A549 treated with CORT108297 at 1 μM for 4 hours (cell line): ENCODE measurements at places on chromosomes 4 and X. TPM values are rescaled to one million over a fixed set of nuclear protein-coding genes. Genes with fewer than 3 reads are reported as not detected.

CLDN22 gene
- not detected in 5 replicates for total RNA-seq

NAP1L3 gene
- total RNA-seq: 0.25 to 0.42 TPM (median 0.29 TPM) in 5 replicates

SPANXC gene
- total RNA-seq: 0.44 to 1.4 TPM (median 0.92 TPM) in 5 replicates

SPANXN1 gene
- not detected in 5 replicates for total RNA-seq

USP26 gene
- not detected in 5 replicates for total RNA-seq

TEX13A gene
- not detected in 5 replicates for total RNA-seq

FABP2 gene
- not detected in 5 replicates for total RNA-seq

NRK gene
- total RNA-seq: not detected in 5 replicates

CXCL9 gene
- not detected in 5 replicates for total RNA-seq
